Pancreas (tissue), 10 donors: ENCODE measurements at places on chromosomes 4 and X. TPM values are rescaled to one million over a fixed set of nuclear protein-coding genes. Genes with fewer than 3 reads are reported as not detected.

DNA sequence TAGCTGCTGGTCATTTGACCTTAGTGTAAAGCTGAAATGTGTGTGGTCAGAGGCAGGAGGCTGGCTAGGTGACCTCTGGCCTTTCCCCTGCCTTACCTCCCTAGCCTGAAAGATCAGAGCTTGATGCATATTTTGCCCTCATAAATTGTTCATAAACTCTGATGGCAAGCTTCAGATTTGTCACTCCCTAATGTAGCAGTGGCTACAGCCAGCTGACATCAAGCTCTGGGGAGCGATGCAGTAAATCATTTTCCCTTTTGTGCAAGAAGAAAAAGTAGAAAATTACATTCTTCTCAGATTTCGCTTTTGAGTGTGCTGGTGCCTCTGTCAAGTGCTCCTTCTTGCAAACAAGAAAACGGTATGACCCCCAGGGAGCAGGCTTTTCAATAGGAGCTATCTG, 87.7 kb upstream of the MAGEA4 start:
- H3K27ac ChIP-seq = no peak overlapping the region
- no peaks in the 10 kb centered on the region for H3K4me1 ChIP-seq
- H3K27me3 ChIP-seq = no peaks in the 10 kb centered on the region
- H3K36me3 ChIP-seq = no peaks in the 10 kb centered on the region

DNA sequence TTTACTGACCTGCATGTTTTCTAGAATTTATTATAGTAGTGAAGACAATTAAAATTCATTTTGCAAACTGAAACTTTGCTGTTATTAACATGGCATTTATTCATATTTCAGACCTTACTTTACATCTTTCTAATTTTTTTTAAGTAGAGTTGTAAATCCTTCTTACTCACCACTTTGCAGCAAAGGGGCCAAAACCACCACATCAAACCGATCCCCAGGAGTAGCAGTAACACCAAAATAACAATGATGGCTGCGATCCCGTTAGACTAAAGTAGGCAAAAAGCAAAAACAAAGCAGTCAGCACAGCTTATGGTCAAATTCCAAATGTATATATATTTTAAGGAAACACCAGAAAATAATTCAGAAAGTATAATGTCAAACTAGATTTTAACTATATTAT, 64.7 kb downstream of the ANTXR2 start:
- no peaks in the 10 kb centered on the region for H3K4me1 ChIP-seq
- H3K4me3 ChIP-seq = no peak overlapping the region
- H3K27me3 ChIP-seq = no peaks in the 10 kb centered on the region

DNA sequence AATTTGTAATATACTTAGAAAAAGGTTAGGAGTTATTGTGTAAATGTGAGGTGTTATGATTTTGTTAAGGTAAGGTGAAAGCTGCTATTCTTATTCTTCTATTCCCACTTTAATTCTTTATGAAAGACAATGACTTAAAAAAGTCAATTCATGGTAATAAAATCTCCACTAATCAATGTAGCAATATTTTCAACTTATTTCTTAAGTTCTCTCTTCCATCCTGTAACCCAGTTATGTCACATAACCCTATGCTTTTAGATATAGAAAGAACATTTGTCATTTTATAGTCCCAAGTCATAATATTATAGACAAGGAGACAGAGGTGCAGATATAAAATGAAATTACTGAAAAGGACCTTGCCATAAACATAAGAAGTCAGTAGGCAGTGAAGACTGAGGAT, 157.9 kb upstream of the SLC7A11 start:
- no peak overlapping the region for H3K4me3 ChIP-seq
- no peak overlapping the region for H3K27ac ChIP-seq
- no peaks in the 10 kb centered on the region for H3K36me3 ChIP-seq
- H3K27me3 ChIP-seq = no peaks in the 10 kb centered on the region

POU4F2 gene
- total RNA-seq = not detected

CDKL2 gene
- total RNA-seq = 1.0 TPM

- H3K4me1 ChIP-seq = no peaks in the 10 kb centered on the region
- H3K36me3 ChIP-seq = no peaks in the 10 kb centered on the region
- no peak for DNase-seq
These were observed 419.9 kb upstream of the NWD2 start for GRCh38 chr4:36824682-36825081.

- H3K27me3 ChIP-seq = no peaks in the 10 kb centered on the region
- H3K36me3 ChIP-seq = no peaks in the 10 kb centered on the region
These were observed 205.9 kb upstream of the GALNT7 start for GRCh38 chr4:172962564-172963353.

DNA sequence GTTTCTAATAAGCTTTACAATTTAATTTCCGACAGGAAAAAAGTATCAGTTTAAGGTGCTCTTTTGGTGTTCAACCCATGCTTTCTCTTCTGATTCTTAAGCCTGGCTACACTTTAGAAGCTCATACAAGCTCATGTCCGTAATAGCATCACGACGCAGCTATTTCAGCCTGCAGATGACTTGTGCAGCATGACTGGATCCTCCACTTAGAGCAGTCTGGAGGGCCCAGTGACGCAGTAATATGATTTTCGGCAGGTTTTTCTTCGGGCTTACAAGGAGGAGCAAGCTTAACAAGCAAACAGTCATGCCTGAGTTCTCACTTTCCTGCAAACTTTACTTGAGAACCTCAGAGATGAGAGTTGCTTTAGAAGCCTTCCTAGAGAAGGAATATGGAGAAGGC, 85.3 kb upstream of the MAML3 start:
- no peaks in the 10 kb centered on the region for H3K27me3 ChIP-seq
- DNase-seq = no peak
- H3K4me3 ChIP-seq = no peak overlapping the region
- H3K27ac ChIP-seq = no peak overlapping the region
- H3K36me3 ChIP-seq = no peaks in the 10 kb centered on the region
- no peaks in the 10 kb centered on the region for H3K4me1 ChIP-seq
